ENCODE measurements at places on chromosomes 7 and 10. TPM values are rescaled to one million over a fixed set of nuclear protein-coding genes. Genes with fewer than 3 reads are reported as not detected.

- no peak for DNase-seq
Observed at GRCh38 chr10:23412223-23412622, 26.7 kb upstream of the OTUD1 start.

GRCh38 chr10:80464557-80465450, 10.7 kb downstream of the TSPAN14 start:
- DNase-seq: no peak

GRCh38 chr7:141243368-141243767, 169.5 kb downstream of the TMEM178B start:
- no peak for DNase-seq

- no peak for DNase-seq
Observed at GRCh38 chr7:136956671-136957070, 88.2 kb downstream of the CHRM2 start.

DNA sequence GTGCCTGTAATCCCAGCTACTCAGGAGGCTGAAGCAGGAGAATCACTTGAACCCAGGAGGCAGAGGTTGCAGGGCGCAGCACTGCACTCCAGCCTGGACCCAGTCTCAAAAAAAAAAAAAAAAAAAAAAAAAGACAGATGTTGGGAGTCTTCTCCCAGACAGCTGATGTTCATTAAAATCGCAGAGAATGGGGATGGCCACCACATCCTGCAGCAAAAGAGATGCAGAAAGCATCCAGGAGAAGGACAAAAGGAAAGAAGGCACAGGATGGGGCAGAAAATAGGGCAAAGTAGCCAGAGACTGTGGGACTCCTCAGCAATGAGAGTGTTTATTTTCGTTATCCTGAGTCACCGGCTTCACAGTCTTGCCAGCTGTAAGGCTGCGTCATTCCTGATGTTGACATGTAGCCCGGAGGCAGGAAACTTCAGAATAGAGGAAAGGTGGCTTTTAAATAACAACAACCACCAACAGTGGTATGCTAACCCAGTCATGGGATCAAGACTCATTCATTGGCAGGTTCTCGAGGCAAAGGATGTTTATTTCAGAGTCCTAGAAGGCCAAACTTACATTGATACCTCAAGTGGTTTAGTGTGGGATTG, 149.5 kb upstream of the SVIL start:
- peak; percentile 77 for DNase-seq

GRCh38 chr10:11881477-11882417, 58.6 kb downstream of the PROSER2 start:
- DNase-seq: no peak

- no peak for DNase-seq
Observed at GRCh38 chr7:122304319-122304975, at the start of gene FEZF1. FEZF1 (minus strand) TSS chr7:122304750; CDS start chr7:122304437, 313 bp downstream.

DNA sequence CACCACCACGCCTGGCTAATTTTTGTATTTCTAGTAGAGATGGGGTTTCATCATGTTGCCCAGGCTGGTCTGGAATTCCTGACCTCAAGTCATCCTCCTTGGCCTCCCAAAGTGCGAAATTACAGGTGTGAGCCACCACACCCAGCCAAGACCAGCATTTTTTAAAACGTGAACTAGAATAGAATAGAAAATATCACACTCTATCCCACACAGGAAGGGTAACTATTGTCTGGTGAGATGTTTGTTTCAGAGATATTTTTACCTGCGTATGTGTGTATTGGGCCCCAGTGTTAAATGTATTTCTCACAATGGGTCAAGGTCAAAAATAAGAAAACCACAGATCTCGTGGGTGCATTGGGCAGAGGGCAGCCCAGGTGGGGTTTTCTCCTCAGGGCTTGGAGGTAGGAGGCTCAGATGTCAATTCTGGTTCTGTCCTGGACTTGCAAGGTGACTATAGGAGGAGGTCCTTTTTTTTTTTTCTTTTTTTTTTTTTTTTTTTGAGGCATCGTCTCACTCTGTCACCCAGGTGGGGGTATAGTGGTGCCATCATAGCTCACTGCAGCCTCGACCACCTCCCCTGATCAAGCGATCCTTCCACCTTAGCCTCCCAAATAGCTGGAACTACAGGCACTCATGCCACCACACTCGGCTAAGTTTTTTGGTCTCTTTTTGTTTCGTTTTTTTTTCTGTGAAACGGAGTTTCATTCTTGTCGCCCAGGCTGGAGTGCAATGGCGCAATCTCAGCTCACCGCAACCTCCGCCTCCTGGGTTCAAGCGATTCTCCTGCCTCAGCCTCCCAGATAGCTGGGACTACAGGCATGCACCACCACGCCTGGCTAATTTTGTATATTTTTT, 19.0 kb downstream of the SH2B2 start:
- no peak for DNase-seq

DNA sequence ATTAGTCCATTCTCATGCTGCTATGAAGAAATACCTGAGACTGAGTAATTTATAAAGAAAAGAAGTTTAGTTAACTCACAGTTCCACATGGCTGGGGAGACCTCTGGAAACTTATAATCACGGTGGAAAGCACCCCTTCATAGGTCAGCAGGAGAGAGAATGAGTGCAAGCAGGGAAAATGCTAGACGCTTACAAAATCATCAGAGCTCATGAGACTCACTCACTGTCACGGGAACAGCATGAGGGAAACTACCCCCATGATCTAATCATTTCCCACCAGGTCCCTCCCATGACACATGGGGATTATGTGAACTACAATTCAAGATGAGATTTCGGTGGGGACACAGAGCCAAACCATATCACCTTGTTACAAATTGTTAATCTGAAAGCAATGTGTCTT, 15.8 kb downstream of the TAS2R39 start:
- DNase-seq: no peak

DNA sequence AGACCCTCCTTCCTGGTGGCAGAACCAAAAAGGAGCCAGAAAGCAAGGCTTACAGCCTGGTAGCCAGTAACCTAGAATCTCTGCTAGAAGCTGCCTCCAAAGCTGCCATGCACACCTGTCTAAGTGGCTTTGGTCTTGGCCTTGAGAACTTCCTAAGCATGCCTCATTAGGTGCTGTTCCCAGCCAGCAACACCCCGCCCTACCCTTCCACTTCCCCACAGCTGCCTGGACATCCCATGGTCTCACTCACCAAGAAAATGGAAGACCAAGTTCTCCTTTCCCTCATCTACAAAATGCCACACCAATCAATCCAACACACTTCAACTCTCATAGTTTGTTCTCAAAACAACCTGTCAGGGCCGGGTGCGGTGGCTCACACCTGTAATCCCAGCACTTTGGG, 4.2 kb downstream of the PSAP start:
- no peak for DNase-seq

DNA sequence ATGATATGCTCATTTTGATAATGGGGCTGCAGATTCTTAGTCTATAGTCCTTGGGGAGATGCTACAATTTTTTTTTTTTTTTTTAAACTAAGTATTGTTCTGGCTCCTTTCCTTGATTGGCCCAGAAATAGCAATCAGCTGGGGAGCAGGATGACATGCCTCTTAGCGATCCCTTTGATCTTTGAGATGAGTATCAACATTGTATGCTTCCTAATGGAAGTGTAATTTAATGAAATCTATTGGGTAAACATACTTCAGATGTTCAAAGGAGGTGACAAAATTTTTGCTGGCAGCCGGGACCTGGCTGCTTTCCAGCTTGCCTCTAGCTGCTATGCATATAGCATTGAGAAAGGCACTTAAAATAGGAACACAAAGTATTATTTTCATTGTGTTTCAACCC, 43.5 kb downstream of the VTI1A start:
- DNase-seq: no peak

- DNase-seq: no peak
Observed at GRCh38 chr10:115295213-115295805, 202.1 kb downstream of the ATRNL1 start.

GRCh38 chr7:66013938-66014337, 31.9 kb upstream of the GUSB start:
- DNase-seq: no peak

GRCh38 chr7:149171892-149172533, 23.3 kb upstream of the ZNF282 start:
- no peak for DNase-seq

DNA sequence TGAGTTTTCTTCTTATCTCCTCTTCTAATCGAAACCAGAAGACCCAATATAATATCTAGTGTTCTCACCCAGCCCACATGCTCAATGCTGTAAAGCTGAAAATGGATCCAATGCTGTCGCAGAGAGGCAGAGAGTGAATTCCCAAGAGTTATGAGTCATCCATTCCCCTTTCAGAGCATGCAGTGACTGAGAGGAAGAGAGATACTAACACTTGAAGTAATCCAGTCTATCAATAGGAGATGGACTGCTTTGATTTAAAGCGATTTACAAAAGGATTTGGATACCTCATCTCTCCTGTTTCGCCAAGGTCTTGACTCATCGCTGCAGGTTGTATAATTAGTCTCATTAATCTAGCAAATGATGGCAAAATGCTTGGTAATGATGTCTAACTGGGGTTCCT, 41.5 kb upstream of the PRKCQ start:
- DNase-seq: no peak

- DNase-seq: no peak
Observed at GRCh38 chr7:117284692-117285091, 38.2 kb downstream of the WNT2 start.

DNA sequence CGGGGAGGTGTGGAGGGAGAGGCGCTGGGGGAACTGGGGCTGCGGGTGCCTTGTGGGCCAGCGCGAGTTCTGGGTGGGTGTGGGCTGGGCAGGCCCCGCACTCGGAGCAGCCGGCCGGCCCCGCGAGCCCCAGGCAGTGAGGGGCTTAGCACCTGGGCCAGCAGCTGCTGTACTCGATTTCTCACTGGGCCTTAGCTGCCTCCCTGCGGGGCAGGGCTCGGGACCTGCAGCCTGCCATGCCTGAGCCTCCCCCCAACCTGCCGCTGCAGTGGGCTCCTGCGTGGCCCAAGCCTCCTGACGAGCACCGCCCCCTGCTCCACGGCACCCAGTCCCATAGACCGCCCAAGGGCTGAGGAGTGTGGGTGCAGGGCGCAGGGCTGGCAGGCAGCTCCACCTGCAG, 116.3 kb downstream of the CFTR start:
- no peak for DNase-seq

- no peak for DNase-seq
Observed at GRCh38 chr10:52774600-52775106, 2.1 kb upstream of the MBL2 start.

GRCh38 chr10:42996588-42996987, 80.3 kb upstream of the RET start:
- peak; percentile 71 for DNase-seq

- DNase-seq: no peak
Observed at GRCh38 chr7:133023370-133024071, 58.4 kb downstream of the CHCHD3 start.

DNA sequence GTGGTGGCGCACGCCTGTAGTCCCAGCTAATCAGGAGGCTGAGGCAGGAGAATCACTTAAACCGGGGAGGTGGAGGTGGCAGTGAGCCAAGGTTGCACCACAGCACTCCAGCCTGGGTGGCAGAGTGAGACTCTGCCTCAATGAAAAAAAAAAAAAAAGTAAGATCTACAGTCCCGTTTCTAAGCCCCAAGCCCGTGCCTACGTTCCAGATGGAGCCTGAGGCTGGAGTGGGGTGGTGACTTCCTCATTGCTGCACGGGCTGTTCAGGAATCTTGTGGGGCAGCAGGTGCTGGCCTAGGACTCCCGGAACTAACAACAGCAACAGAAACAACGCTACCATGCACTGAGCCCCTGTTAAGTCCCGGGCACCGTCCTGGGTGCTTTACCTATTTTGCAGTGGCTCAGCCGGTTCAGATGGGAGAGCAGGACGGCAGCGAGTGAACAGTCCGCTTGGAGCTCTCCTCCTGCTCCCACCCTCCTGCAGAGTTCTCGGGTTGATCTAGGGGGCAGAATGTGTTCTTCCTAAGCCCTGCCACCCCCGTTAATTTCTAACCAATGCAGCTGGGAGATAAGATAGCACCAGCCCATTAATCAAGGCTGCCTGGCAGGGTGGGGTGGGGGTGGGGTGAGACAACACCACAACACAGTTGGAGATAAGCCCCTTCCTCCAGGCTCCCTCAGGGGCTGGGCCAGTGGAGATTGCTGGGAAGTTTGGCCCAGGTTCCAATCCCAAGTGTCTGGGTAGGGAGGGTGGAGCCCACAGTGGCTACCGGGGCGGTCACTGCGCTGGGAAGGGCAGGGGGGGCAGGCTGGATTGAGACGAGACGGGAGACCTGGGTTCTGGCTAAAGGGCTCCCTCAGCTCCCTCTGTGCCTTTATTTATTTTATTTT, 17.0 kb upstream of the SFRP5 start:
- DNase-seq: no peak

DNA sequence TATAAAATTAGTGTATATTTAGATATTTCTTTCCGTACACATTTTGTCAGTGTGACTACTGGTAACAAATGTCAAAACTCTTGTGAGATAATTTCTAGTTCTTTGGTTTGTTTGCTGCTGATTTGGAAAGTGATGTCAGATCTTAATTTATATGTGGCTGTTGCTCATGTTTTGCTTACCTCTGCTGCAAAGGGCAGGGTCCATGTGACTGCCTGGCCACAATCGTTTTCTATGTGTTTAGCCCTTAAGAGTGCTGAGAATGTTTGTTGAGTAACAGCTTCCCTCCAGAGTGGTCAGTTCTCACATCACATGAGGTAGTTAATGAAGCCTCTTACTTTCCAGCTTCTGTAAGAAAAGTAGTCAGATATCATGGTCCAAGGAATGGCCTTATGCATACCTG, 4.2 kb downstream of the NRBF2 start:
- DNase-seq: no peak

- no peak for DNase-seq
Observed at GRCh38 chr7:8442814-8443304, 9.4 kb downstream of the NXPH1 start.

DNA sequence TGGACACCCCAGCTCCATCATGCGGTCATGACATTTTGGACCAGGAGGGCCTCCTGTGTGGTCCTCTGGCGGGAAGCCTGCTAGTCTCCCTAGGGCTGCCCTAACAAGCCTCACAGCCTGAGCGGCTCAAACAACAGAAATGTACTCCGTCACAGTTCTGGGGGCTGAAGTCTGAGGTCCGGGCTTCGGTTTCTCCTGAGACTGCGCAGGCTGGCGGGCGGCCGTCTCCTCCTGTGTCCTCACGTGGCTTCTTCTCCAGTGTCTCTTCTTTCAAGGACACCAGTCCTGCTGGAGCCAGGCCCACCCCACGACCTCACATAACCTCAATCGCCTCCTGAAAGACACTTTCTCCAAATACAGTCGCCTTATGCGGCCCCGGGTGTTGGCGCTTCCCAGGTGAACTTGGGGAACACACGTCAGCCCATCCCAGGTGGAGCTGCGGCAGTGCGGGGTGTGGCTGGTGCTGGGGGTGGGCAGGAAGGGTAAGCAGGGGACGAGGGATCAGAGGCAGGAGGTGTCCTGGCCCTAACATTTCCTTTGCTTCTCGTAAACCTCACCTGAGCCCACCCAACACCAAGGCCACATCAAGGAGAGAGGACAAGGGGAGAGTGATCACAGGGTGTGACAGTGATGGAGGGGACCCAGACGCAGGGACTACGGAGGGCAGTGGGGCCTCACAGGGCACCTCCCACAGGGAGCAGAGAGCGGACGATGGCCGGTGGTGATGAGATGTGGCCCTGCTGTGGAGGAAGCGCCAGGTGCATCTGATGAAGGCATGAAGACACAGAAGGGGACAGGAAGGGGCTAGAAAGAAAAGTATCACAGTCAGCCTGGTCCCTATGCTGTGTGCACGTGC, 580.6 kb downstream of the PTPRN2 start:
- DNase-seq: no peak

The NUP42 gene
- total RNA-seq: 24.0 TPM

The HHEX gene
- total RNA-seq: 4.4 TPM

The CLDN3 gene
- not detected for total RNA-seq

The SYPL1 gene
- 58.3 TPM for total RNA-seq

The FIGNL1 gene
- 2.6 TPM for total RNA-seq

The TRPV6 gene
- not detected for total RNA-seq

The MBL2 gene
- total RNA-seq: not detected

The ACTR3C gene
- total RNA-seq: 4.6 TPM

The TUBB8 gene
- not detected for total RNA-seq

The PRLHR gene
- not detected for total RNA-seq

The RP9 gene
- total RNA-seq: 19.3 TPM

The LEP gene
- total RNA-seq: 0.30 TPM
